M059J (cell line): ENCODE measurements at places on chromosomes 5 and 9. TPM values are rescaled to one million over a fixed set of nuclear protein-coding genes. Genes with fewer than 3 reads are reported as not detected.

WNT8A gene
- 0.12 and 0.54 TPM in 2 replicates for total RNA-seq

RNF38 gene
- total RNA-seq: 16.2 and 27.3 TPM in 2 replicates

PKD2L2 gene
- total RNA-seq: 0.17 TPM in 1 of 2 replicates, not detected in the other

NIPSNAP3A gene
- total RNA-seq: 62.1 and 85.4 TPM in 2 replicates

CDO1 gene
- 0.05 and 0.74 TPM in 2 replicates for total RNA-seq

NEUROG1 gene
- total RNA-seq: not detected in 2 replicates

S1PR3 gene
- total RNA-seq: 10.1 and 20.5 TPM in 2 replicates

CCNI2 gene
- not detected in 2 replicates for total RNA-seq

OCLN gene
- total RNA-seq: 15.7 and 24.4 TPM in 2 replicates

TGFBI gene
- total RNA-seq: 567 and 744 TPM in 2 replicates

GNG10 gene
- 139 and 156 TPM in 2 replicates for total RNA-seq

CCNJL gene
- 7.3 and 10.9 TPM in 2 replicates for total RNA-seq

CDX1 gene
- not detected in 2 replicates for total RNA-seq

CXCL14 gene
- total RNA-seq: 0.62 TPM in 1 of 2 replicates, not detected in the other

NDUFS4 gene
- total RNA-seq: 120 and 126 TPM in 2 replicates

IFNA13 gene
- total RNA-seq: not detected in 2 replicates

WHRN gene
- 1.8 and 3.5 TPM in 2 replicates for total RNA-seq

CSNK1G3 gene
- total RNA-seq: 43.3 and 43.6 TPM in 2 replicates
